ENCODE measurements at places on chromosomes 1 and 21. TPM values are rescaled to one million over a fixed set of nuclear protein-coding genes. Genes with fewer than 3 reads are reported as not detected.

- no peak for DNase-seq
- no peaks in the 10 kb centered on the region for H3K36me3 ChIP-seq
- peaks cover 3% of the 10 kb centered on the region for H3K27me3 ChIP-seq
- H3K27ac ChIP-seq, result no peak overlapping the region
- H3K4me1 ChIP-seq, result no peaks in the 10 kb centered on the region
These were observed 125.1 kb downstream of the CYYR1 start for GRCh38 chr21:26447932-26448475.

- DNase-seq, result no peak
- peaks cover 3% of the 10 kb centered on the region for H3K27me3 ChIP-seq
- no peaks in the 10 kb centered on the region for H3K4me1 ChIP-seq
- H3K36me3 ChIP-seq, result no peaks in the 10 kb centered on the region
These were observed 63.7 kb upstream of the ANGPTL1 start for GRCh38 chr1:178934546-178934945.

DNA sequence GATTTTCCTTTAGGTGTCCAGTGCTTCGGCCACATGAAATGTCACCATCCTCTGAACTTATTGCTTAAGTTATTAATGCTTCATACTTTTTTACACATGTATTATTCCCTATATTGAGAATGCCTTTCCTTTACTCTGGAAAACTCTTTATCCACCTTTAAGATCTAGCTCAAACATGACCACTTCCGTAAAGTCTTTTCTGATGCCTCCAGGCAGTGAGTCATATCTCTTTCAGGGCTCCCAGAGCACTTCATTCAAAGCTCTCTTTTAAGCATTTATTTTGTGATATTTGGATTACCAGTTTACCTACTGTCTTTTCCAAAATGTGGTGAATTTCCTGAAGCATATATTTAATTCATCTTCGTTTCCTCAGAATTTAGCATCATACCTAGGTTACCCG is 178.9 kb downstream of the HS2ST1 start:
- H3K4me1 ChIP-seq, result peaks cover 12% of the 10 kb centered on the region
- H3K27me3 ChIP-seq, result no peaks in the 10 kb centered on the region
- H3K4me3 ChIP-seq, result no peak overlapping the region
- DNase-seq, result no peak

DNA sequence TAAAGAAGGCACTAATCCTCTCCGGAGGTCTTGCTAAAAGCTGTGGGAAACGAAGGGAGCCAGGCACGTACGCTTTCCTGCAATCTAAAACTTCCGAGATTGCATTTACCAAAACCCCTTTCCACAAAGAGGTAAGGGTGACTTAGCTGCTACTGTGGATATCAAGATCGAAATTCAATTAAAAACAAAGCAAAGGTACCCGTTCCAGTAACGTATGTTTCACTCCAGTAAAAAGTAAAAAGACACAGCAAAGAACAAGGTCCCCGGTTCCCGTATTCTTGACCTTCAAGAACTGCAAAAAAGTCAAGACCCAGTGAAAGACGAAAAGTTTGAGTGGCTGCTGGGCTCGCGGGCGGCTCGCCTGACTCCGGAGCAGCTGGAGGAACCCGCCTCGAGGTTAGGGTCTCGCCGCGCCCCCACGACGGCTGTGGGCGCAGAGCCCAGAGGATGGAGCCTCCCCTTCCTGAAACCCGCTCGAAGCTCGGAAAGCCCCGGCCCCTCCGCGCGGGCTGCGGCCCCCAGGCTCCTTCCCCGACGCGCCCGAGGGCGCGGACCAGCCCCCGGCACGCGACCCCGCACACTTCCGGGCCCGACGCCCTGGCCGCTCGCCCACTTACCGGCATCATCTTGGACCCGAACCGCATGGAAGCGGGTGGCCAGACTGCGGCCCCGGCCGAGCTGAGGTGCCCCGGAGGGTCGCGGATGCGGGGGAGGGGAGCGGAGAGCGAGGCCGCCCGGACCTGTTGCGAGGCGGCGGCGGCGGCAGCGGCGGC is 524 bp downstream of the TP53BP2 start:
- peaks cover 40% of the 10 kb centered on the region for H3K4me1 ChIP-seq
- DNase-seq, result peak; percentile 59
- no peaks in the 10 kb centered on the region for H3K27me3 ChIP-seq
- peak overlapping the region; percentile 95 for H3K4me3 ChIP-seq
- peak overlapping the region; percentile 97 for H3K27ac ChIP-seq

DNA sequence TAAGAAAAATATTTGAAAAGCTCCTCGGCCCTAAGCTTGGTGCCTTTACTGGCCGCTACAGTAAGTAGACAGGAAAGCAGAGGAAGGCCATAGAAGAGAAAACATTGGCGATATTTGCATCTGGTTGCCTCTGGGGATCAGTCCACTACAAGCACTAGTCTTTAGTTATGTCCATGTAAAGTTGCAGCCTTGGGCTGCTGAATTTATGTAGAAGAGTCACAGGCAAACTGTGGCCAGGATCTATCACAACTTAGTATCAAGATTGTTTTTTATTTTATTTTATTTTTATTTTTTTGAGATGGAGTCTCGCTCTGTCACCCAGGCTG is 228.7 kb upstream of the CAMK1G start:
- no peaks in the 10 kb centered on the region for H3K4me1 ChIP-seq
- H3K36me3 ChIP-seq, result no peaks in the 10 kb centered on the region
- no peak overlapping the region for H3K4me3 ChIP-seq
- H3K27ac ChIP-seq, result no peak overlapping the region
- H3K27me3 ChIP-seq, result no peaks in the 10 kb centered on the region
- DNase-seq, result no peak

DNA sequence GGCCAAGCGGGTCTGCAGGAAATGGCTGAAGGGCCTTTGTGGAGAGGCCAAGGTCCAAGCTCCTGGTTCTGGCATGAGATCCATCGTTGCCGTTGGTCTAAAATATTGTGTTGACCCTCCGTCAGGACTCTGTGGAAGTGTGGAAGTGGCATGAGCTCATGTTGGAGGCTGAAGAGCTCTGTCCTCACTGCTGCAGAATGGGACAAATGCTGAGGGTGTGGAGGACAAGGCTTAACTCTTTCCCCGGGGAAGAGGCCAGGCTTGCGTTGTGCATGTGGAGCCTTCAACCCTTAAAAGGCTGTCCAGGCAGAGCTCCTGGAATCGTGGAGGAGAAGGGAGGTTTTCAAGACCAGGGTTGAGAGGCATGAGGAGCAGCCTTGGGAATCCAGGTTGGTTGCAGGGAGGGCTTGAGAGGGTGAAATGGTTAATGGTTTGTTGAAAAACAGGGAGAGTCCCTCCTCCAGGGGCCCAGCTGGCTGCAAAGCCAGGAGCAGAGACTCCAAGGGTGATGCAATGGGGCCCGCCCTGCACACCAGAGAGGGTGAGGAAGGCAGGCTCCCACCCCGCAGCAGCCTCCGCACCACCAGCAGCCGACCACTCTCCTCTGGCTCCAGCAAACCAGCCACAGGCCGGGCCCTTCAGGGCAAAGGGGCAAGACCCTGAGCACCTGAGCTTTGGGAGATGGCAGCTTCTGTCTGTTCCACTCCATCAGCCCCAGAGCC is 6.7 kb upstream of the AHCYL1 start:
- H3K27me3 ChIP-seq, result peaks cover 13% of the 10 kb centered on the region
- no peak for DNase-seq
- H3K36me3 ChIP-seq, result no peaks in the 10 kb centered on the region
- no peaks in the 10 kb centered on the region for H3K4me1 ChIP-seq
- no peak overlapping the region for H3K4me3 ChIP-seq

DNA sequence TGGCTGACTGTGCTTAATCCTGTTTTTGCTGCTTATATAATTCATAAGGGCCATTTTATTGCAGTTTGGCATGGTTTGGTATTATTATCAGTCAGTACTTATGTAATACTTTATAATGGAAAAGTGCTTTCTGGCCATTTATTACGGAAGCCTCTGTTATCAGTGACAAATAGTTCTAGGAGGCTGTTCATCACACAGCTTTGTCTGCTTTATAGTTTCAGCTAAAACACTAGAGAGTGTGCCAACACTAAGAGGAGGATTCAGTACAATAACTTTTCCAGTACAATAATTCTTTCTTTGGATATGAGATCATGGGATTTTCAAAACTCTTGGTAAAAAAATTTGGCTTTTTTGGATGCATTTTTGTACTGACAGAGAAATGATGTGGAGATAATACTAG is 102.9 kb upstream of the PTGFR start:
- no peak for DNase-seq

DNA sequence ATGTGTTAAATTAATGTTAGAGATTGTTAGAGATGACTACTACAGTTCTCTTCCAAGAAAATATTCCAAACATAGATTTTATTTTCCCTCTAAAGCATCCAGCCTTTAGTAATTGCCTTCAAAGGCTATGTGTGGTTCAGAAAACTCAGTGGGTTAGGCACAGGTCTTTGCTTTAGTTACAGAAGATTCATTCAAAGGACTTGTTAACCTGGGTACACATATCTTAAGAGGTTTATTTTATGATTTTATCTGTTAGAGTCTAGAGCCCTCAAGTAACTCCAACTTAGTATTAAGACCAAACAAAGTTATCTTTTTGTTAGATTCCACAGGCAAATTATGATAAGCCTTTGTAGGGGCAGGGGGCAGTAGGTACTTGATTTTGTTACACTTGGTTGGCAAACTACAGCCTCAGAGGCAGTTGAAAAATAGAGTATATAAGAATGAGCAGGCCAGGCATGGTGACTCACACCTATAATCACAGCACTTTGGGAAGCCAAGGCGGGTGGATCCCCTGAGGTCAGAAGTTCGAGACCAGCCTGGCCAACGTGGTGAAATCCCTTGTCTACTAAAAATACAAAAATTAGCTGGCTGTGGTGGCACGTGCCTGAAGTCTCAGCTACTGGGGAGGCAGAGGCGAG is 37.9 kb downstream of the CXADR start:
- H3K27me3 ChIP-seq, result no peaks in the 10 kb centered on the region
- no peak for DNase-seq
- no peak overlapping the region for H3K27ac ChIP-seq
- H3K36me3 ChIP-seq, result no peaks in the 10 kb centered on the region
- no peaks in the 10 kb centered on the region for H3K4me1 ChIP-seq

- H3K27ac ChIP-seq, result no peak overlapping the region
- H3K4me3 ChIP-seq, result no peak overlapping the region
- no peak for DNase-seq
These were observed 68.2 kb downstream of the AGPAT3 start for GRCh38 chr21:43933199-43933598.

- H3K4me1 ChIP-seq, result peaks cover 39% of the 10 kb centered on the region
- peak overlapping the region; percentile 89 for H3K27ac ChIP-seq
- peak overlapping the region; percentile 79 for H3K4me3 ChIP-seq
- peak; percentile 74 for DNase-seq
- peaks cover 4% of the 10 kb centered on the region for H3K36me3 ChIP-seq
- peaks cover 31% of the 10 kb centered on the region for H3K27me3 ChIP-seq
These were observed 7.0 kb downstream of the EFNA3 start for GRCh38 chr1:155085504-155086127.

GRCh38 chr1:3261007-3261968 is 192.3 kb downstream of the PRDM16 start:
- no peaks in the 10 kb centered on the region for H3K27me3 ChIP-seq
- H3K4me1 ChIP-seq, result no peaks in the 10 kb centered on the region
- no peak overlapping the region for H3K27ac ChIP-seq
- H3K4me3 ChIP-seq, result no peak overlapping the region
- no peaks in the 10 kb centered on the region for H3K36me3 ChIP-seq
- no peak for DNase-seq

DNA sequence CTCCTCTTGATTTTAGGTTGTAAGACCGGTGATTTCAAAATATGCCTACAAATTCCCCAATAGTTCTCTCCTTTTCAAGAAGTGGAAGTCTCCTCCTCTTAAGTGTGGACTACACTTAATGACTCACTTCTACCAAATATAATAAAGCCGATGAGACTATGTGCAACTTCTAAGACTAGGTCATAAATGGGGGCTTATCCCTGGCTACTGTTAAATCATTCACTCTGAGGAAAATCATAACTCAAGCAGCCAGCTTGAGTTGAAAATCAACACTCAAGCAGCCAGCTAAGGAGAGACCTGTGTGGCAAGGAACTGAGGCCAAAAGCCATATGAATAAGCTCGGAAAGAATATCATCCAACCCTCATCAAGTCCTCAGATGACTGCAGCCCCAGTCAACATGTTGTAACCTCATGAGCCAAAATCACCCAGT is 49.6 kb upstream of the PSMG1 start:
- no peak for DNase-seq
- H3K36me3 ChIP-seq, result peaks cover 43% of the 10 kb centered on the region
- H3K27me3 ChIP-seq, result no peaks in the 10 kb centered on the region
- peaks cover 2% of the 10 kb centered on the region for H3K4me1 ChIP-seq
- no peak overlapping the region for H3K27ac ChIP-seq

DNA sequence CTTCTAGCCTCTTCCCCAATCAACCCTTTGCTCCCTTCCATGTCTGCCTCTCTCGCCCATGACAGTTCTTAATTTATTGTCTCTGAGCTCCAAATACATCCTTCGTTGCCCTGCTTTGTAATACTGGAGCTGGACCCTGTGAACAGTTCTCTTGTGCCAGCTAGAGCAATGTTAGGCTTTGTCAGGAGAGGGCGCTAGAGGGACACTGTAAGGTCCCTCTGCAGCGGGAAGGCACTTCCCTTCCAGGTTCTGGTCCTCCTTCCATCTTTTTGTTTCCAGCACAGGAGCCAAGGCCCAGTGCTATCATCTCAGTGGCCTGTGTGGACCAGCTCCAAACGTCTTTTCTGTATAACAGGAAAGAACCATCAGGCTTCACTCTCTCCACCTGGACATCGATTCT is 95.9 kb downstream of the PTPRU start:
- no peaks in the 10 kb centered on the region for H3K36me3 ChIP-seq
- H3K4me1 ChIP-seq, result no peaks in the 10 kb centered on the region

DNA sequence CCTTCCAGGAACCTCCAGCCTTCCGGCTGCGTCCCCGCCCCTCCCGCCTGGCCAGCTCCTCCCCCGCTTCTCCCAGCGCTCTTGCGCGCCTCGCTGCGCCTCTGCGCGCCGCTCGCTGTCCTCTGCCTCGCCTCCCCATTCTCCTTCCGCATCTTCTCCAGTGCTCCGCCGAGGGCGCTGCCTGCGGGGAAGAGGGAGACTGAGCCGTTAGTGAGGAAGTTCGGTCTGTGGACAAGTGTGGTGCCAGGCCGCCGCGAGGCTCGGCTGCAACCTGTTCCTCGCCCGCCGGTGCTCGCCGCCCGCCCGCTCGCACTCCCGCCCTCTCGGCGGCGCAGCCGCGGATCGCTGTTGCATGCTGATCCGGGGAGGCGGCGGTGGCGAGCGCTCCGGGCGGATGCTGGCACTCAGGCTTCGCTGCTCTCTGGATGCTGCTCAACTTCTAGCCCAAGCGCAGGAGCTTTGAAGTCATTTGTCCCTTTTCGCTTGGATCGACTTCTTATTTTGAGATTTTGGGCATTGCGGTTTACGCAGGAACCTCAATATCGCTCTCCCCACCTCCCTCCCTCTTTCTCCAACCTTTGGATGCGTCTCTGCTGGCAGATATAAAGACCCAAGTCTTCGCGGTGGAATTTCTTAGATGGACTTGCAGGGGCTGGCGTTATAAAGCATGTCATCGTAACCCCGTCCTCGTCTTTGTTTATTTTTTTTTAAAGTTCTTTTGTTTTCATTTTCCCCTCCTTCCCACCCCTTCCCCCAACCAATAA is 614 bp upstream of the CACNA1E start:
- peaks cover 79% of the 10 kb centered on the region for H3K27me3 ChIP-seq
- H3K4me3 ChIP-seq, result peak overlapping the region; percentile 43
- H3K36me3 ChIP-seq, result no peaks in the 10 kb centered on the region
- peaks cover 14% of the 10 kb centered on the region for H3K4me1 ChIP-seq
- no peak overlapping the region for H3K27ac ChIP-seq
- DNase-seq, result peak; percentile 40

- H3K27me3 ChIP-seq, result peaks cover 74% of the 10 kb centered on the region
- H3K36me3 ChIP-seq, result no peaks in the 10 kb centered on the region
- peaks cover 8% of the 10 kb centered on the region for H3K4me1 ChIP-seq
- no peak overlapping the region for H3K27ac ChIP-seq
- no peak for DNase-seq
These were observed 5.1 kb upstream of the GNG12 start for GRCh38 chr1:67838180-67838910.

FCRLA gene
- not detected for total RNA-seq

SLC50A1 gene
- total RNA-seq, result 37.2 TPM

SPRR2E gene
- not detected for total RNA-seq

MAN1C1 gene
- total RNA-seq, result 28.9 TPM

C1orf141 gene
- total RNA-seq, result not detected
